ENCODE measurements at places on chromosomes 5 and 9.

- no peak for DNase-seq
Observed at GRCh38 chr9:112970939-112971338, 41.1 kb downstream of the ZNF883 start.

DNA sequence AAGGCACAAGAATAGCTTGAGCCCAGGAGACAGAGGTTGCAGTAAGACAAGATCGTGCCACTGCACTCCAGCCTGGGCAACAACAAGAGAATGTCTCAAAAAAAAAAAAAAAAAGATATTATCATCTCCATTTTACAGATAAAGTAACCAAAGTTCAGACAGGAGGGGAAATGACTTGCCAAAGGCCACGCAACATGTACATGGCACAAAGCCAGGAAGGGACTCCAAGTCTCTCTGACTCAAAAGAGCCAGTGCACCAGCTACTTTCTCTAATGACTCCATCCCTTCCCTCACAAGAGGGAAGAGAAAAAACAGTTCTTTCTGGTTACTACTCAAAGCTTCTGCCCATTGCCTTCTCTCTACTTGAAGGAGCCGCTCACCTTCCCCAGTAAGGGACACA is 34.1 kb downstream of the SIL1 start:
- DNase-seq = no peak

DNA sequence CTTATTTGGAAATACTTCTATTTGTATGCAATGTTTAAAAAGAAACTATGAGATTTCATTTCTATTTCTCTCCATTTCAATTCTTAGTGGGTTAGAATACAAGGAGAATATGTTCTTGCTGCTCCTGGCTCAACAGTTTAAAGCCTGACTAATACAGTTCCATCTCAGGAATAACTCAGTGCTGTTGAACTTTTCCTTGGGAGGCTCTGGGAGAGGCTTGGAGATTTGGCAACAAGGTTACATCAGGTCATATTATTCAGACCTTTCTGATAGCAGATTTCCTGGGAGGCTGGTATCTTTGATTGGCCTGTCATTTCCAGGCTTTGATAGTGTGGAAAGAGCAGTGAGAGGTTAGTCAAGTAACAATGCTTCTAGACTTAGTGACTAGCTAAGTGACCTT is 481.7 kb upstream of the KLF4 start:
- no peak for DNase-seq

DNA sequence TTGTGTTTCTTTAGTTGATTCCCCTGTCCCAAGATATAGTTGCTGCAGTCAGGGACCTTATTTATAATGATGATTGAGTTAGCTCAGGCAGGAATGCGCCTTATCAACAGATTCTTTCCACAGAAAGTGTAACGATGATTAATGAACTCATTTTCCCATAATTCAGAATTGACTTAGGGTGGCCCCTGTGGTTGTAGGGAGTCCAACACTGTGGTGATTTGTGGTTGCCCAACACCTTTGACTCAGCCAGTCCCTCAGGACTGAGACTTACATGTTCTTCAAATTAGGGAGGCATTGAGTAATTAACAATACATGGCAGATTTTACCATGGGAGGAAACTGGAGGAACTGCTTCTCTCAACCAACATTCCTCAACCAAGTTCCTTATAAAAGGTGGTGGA is 221.9 kb downstream of the GABRG2 start:
- no peak for DNase-seq

GRCh38 chr5:175582697-175583096 is 75.2 kb upstream of the HRH2 start:
- no peak for DNase-seq

Measured in NCI-H446 (cell line).